ENCODE measurements at places on chromosomes 13 and 19. TPM values are rescaled to one million over a fixed set of nuclear protein-coding genes. Genes with fewer than 3 reads are reported as not detected.

DIRAS1 gene
- 200 TPM for total RNA-seq

LRRC25 gene
- total RNA-seq, result 5.0 TPM

ADGRE3 gene
- total RNA-seq, result 0.11 TPM

RDH8 gene
- not detected for total RNA-seq

SSC5D gene
- total RNA-seq, result 3.4 TPM

LYPD5 gene
- total RNA-seq, result 0.92 TPM

HSPB6 gene
- 662 TPM for total RNA-seq

ATP7B gene
- total RNA-seq, result 3.3 TPM

ARHGEF18 gene
- 8.5 TPM for total RNA-seq

DCT gene
- 0.32 TPM for total RNA-seq

Measured in Right ventricle myocardium inferior (tissue), 1 donor.